ENCODE measurements at places on chromosomes 13 and 19.

DNA sequence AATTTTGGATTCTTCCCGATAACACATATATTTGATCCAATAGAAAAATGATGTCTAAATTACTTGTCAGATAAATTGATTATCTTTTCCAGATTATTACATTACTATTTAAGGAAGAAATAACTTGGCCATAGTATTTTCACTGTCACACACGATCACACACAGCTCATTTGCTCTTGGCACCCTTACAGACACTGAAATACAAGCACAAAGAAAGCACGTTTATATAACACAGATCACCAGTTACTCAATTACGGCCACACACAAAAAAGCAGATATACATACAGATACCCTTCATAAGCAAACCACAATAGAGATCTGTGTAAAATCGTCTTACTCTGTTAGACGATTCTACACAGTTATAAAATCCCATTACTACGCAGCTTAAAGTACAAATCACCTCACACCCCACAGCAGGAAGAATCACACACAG, 716 bp upstream of the ZNF420 start:
- peak overlapping the region; percentile 89 for H3K27ac ChIP-seq
- H3K27me3 ChIP-seq: no peaks in the 10 kb centered on the region
- H3K4me1 ChIP-seq: peaks cover 10% of the 10 kb centered on the region
- H3K4me3 ChIP-seq: peak overlapping the region; percentile 70

GRCh38 chr13:22232186-22232585, 561.3 kb downstream of the FGF9 start:
- no peak overlapping the region for H3K27ac ChIP-seq
- no peak for DNase-seq
- no peaks in the 10 kb centered on the region for H3K4me1 ChIP-seq
- no peak overlapping the region for H3K4me3 ChIP-seq
- no peaks in the 10 kb centered on the region for H3K27me3 ChIP-seq

- H3K36me3 ChIP-seq: no peaks in the 10 kb centered on the region
- H3K4me1 ChIP-seq: no peaks in the 10 kb centered on the region
- no peak for DNase-seq
- no peaks in the 10 kb centered on the region for H3K27me3 ChIP-seq
- no peak overlapping the region for H3K27ac ChIP-seq
Measured at GRCh38 chr19:16146112-16146511, 2.6 kb downstream of the HSH2D start.

DNA sequence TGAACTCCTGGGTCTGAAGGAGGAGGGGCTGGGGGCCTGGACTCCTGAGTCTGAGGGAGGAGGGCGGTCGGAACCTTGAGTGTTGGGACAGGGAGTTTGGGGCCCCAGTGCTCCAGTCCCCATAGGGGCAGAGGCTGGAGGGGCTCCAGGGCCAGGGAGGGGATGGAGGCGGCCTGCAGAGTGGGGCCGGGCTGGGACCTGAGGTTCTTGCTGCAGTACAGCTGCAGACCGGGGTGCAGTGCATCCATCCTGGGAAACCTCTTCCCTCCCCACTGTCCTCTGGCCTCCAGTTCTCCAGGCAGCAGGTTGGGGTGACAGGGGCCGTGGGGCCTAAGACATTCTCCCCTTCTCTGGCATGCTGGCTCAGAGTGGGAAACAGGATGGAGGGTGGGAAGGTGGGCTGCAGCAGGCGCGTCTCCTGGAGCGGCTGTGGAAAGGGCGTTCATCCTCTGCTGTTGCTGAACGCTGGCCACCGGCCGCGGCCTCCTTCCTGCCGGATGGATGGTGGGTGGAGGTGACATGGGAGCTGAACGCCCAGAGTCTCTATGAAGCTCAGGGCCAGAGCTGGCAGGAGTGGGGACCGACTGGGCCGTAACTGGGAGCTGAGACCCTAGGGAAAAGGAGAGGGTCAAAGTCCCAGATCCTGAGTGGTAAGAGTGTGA, 1.6 kb downstream of the BRSK1 start:
- no peak for DNase-seq
- no peak overlapping the region for H3K4me3 ChIP-seq
- peaks cover 31% of the 10 kb centered on the region for H3K27me3 ChIP-seq

GRCh38 chr13:19888799-19889198, 25.4 kb upstream of the ZMYM5 start:
- H3K4me1 ChIP-seq: no peaks in the 10 kb centered on the region
- H3K36me3 ChIP-seq: no peaks in the 10 kb centered on the region
- DNase-seq: no peak
- H3K27me3 ChIP-seq: no peaks in the 10 kb centered on the region
- no peak overlapping the region for H3K27ac ChIP-seq

- DNase-seq: no peak
- peaks cover 10% of the 10 kb centered on the region for H3K36me3 ChIP-seq
- H3K4me1 ChIP-seq: no peaks in the 10 kb centered on the region
- H3K27ac ChIP-seq: no peak overlapping the region
- no peaks in the 10 kb centered on the region for H3K27me3 ChIP-seq
- no peak overlapping the region for H3K4me3 ChIP-seq
Measured at GRCh38 chr19:11234486-11235075, 4.8 kb upstream of the ANGPTL8 start.

GRCh38 chr13:44516771-44517170, 59.4 kb downstream of the TSC22D1 start:
- no peak overlapping the region for H3K27ac ChIP-seq
- H3K4me1 ChIP-seq: peaks cover 5% of the 10 kb centered on the region
- no peak for DNase-seq

DNA sequence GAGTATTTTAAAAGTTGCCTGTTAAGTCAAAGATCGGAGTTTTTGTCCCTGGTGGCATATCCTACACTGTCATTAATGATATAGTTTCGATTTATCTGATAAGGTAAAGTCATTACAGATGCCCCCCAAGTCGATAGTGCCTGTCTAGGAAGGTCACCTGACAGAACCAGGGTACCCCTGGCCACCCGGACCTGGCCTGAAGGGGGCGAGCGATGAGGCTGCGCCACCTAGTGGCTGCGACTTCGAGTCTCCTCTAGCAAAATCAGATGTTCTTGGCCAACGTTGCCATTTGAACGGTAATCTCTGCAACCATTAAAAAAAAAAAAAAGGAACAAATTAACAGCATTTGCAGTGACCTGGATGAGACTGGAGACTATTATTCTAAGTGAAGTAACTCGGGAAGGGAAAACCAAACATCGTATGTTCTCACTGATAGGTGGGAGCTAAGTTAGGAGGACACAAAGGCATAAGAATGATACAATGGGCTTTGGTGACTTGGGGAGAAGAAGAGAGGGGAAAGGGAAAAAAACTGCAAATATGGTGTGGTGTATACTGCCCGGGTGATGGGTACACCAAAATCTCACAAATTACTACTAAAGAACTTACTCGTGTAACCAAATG, 565.1 kb downstream of the LIG4 start:
- no peak overlapping the region for H3K4me3 ChIP-seq
- no peaks in the 10 kb centered on the region for H3K27me3 ChIP-seq
- DNase-seq: peak; percentile 20

DNA sequence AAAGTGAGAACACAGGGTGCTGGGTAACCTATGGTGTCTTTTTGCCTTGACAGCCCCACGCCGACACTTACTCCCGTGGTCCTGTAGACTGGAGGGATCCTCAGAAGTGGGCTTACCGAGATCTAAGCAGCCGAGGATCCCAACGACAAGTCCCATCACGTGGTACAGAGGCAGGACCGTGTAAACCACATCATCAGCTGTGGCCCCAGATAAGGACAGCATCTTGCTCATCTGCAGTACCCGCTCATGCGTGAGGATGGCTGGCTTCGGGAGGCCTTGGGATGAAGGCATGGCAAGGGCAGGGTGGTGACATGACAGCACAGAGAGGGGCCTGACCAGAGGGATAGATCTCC, 2.1 kb downstream of the SLC27A5 start:
- H3K4me1 ChIP-seq: peaks cover 11% of the 10 kb centered on the region
- H3K4me3 ChIP-seq: no peak overlapping the region
- no peak for DNase-seq

DNA sequence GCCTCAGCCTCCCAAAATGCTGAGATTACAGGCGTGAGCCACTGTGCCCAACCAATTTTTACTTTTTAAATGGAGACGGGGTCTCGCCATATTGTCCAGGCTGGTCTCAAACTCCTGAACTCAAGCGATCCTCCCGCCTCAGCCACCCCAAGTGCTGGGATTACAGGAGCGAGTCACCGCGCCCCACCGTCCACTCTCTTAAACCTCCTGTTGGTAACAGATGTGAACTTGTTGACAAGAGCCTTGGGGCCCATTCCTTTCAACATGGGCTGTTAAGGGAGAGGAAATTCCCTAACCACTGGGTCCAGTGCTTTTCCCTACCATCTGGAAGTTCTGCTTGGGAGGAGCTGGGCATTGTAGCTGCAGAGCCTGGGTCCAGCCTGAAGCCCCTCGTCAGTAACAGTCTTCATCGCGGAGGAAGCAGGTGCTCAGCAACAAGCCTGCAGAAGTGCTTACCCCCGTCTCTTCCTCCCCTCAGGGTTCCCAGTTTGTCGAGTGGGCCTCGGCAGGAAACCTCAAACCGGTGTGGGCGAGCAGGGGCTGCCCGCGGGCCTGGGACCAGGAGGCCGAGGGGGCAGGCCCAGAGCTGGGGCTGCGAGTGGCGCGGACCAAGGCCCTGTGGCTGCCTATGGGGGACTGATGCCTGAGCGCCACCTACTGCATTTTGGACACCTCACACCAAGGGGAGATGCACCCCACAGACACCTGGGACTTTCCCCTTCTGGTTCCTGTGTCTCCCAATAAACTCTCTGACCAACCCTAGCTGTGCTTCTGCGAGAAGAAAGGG, 4.0 kb upstream of the FLT3LG start:
- H3K4me1 ChIP-seq: peaks cover 5% of the 10 kb centered on the region
- no peaks in the 10 kb centered on the region for H3K36me3 ChIP-seq
- H3K4me3 ChIP-seq: no peak overlapping the region

DNA sequence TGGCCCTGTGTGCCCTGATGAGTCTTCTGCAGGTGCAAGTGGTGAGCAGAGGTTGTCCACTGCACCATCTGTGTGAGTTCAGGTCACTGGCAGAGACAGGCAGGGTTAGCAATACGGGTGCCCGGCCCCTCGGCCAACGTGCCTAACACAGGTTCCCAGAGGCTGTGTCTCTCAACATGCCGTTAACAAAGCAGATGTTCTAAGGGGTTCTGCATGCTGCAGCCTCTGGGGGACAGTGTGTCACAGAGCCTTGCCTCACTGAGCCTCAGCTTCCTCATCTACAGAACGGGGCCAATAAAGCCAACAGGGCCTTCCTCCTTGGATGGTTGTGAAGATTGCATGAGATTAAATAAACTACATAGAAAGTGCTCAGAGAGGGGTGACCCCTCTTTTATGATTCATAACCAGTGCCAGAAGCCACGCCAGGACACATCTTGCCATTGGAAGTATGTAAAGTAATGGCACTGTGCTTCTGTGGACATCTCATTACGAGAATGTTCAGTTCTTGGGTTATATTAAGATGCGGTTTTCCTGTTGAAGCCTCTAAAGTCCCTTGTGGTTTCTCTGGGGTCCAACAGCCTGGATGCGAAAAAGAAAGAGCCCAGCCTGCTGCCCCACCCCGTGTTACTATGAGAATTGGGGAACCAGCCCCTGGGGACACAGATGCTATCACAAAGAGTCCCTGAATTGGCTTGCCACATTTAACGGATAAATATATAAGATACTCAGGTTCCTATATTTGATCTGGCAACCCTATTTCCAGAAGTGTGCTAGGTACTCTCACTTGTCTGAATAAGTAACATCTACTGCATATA, 11.2 kb upstream of the ARHGEF18 start:
- no peak overlapping the region for H3K27ac ChIP-seq
- H3K36me3 ChIP-seq: no peaks in the 10 kb centered on the region
- peak; percentile 65 for DNase-seq
- no peak overlapping the region for H3K4me3 ChIP-seq
- no peaks in the 10 kb centered on the region for H3K27me3 ChIP-seq
- H3K4me1 ChIP-seq: no peaks in the 10 kb centered on the region

- H3K4me1 ChIP-seq: no peaks in the 10 kb centered on the region
- H3K4me3 ChIP-seq: no peak overlapping the region
- no peaks in the 10 kb centered on the region for H3K27me3 ChIP-seq
- no peak overlapping the region for H3K27ac ChIP-seq
Measured at GRCh38 chr13:87614276-87614675, 56.9 kb upstream of the SLITRK5 start.

- no peaks in the 10 kb centered on the region for H3K27me3 ChIP-seq
- no peak overlapping the region for H3K4me3 ChIP-seq
- DNase-seq: no peak
Measured at GRCh38 chr13:97307882-97308624, 85.9 kb downstream of the MBNL2 start.

- peak; percentile 78 for DNase-seq
- no peaks in the 10 kb centered on the region for H3K27me3 ChIP-seq
- H3K36me3 ChIP-seq: no peaks in the 10 kb centered on the region
Measured at GRCh38 chr19:49151267-49152118, 3.7 kb downstream of the HRC start.

- no peaks in the 10 kb centered on the region for H3K4me1 ChIP-seq
- peak; percentile 35 for DNase-seq
- no peak overlapping the region for H3K4me3 ChIP-seq
Measured at GRCh38 chr13:46866150-46866549, 30.7 kb downstream of the HTR2A start.

DNA sequence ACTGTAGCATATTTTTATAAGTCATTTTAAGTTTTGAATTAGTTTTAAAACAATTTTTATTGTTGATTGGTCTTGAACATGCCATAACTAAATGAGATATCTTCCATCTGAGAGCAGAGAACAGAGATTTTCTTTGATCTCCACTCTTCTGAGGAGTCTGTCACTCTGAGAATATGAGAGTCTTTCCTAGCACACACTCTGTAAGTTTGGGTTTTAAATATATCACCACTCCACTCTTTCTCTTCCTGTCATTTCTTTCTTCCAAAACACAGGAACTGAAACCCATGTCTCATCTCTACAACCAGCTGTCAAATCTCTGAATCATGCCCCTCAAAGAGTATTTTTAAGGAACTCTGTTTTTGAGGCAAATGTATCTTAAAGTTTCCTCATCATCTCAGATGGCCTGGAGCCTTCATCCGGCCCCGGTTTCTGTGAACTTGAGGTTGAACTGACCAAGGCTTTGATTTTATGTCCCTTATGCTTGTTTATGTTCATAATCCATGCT, 698.2 kb upstream of the SGCG start:
- DNase-seq: no peak
- no peaks in the 10 kb centered on the region for H3K27me3 ChIP-seq
- no peaks in the 10 kb centered on the region for H3K4me1 ChIP-seq
- no peak overlapping the region for H3K4me3 ChIP-seq
- no peak overlapping the region for H3K27ac ChIP-seq
- H3K36me3 ChIP-seq: no peaks in the 10 kb centered on the region

DNA sequence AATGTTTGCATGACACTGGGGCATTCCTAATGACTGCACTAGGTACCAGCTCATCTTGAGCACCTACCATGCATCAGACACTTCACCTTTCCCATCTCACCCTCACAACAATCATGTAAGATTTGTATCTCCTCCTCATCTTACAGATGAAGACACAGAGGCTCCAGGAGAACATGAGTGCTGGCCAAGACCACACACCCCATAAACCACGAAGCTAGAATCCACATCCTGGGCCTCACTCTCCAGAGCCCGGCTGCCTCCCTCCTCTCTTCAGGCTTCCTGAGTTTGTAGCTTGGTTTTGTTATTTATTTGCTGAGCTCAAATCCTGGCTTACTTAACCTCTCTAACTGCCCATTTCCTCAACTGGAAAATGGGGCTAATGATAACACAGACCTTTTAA, 25.9 kb downstream of the FAM216B start:
- DNase-seq: no peak
- no peaks in the 10 kb centered on the region for H3K36me3 ChIP-seq
- no peaks in the 10 kb centered on the region for H3K4me1 ChIP-seq
- H3K27ac ChIP-seq: no peak overlapping the region
- H3K27me3 ChIP-seq: no peaks in the 10 kb centered on the region
